ENCODE measurements at places on chromosomes 11 and 22.

GRCh38 chr11:100639140-100639539, 47.9 kb upstream of the ARHGAP42 start:
- DNase-seq: peak; percentile 52

DNA sequence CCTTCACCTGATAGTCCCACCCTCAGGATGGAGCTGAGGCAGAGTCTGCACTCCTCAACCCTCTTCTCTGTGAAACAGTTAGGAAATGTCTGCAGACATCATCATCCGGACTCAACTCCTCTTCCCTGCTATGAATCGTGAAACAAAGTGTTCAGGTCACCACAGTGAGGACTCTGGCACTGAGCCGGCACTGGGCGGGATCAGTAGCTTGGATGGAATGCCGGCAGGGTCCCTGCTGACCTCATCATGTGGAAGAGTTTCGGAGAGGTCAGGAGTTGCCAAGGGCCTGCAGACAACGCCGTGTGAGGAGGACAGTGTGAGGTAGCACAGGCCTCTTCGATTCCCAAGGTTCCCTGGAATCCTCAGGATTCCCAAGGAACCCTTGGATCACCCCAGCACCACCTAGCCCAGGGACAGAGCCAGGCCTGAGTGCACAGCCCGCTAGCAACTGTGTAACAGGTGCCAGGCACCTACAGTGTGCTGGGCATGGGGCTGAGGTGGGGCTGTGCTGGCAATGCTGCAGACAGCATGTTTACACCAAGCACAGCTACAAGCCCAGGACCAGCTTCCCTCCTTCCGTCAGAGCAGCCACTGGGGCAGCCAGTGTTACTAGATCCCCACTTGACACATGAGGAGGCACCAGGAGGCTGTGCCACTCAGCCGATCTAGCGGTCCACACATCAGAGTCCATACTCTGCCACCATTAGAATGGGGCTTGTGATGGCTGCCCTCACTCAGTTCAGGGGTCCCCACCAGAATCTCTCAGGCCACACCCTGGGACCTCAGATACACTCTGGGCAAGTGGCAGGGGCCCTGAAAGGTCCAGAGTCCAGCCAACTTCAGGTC, 693 bp upstream of the LINC01488 start:
- peak; percentile 19 for DNase-seq

DNA sequence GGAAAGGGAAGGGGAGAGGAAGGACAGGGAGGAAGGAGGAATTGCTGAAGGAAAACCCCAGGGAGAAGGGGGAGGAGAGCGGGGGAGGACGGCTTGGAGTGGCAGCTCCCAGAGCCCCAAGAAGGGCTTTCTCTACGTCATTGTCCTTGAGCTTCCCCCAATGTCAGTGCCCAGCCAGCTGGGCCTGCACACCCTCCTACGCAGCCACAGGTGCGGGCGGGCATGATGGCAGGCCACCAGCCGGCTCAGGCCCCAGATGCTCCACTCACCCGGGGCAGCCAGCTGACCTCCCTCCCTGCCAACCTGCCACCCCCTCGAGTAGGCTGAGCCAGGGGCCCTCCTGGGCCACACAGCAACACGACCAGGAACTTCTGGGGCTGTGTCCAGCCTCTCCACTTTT, 11.2 kb downstream of the SYT7 start:
- no peak for DNase-seq

DNA sequence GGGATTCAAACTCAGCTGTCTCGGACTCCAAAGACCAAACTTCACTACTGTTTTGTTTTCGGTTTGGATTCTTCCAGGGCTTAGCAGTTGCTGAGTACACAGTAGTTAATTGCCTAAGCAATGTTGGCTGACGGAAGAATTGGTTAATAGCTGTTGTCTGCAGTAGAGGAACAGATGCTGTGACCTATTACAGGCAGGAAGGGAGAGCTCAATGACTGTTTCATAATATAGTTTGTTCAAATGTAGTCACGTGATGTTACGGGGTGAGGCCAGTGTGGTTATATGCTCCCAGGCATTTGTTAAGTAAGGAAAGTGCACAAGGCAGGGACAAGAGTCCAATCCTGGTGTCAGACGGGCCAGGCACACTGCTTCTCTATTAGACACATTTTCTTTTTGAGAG, 222.6 kb upstream of the CCDC90B start:
- no peak for DNase-seq

Measured in thyroid gland (tissue), 4 donors.